ENCODE measurements at places on chromosomes 4 and X. TPM values are rescaled to one million over a fixed set of nuclear protein-coding genes. Genes with fewer than 3 reads are reported as not detected.

Gene FGD1
- total RNA-seq = 0.08 TPM

Gene FRMPD3
- total RNA-seq = 12.9 TPM

Gene ATP1B4
- total RNA-seq = not detected

Gene SYTL5
- total RNA-seq = not detected

DNA sequence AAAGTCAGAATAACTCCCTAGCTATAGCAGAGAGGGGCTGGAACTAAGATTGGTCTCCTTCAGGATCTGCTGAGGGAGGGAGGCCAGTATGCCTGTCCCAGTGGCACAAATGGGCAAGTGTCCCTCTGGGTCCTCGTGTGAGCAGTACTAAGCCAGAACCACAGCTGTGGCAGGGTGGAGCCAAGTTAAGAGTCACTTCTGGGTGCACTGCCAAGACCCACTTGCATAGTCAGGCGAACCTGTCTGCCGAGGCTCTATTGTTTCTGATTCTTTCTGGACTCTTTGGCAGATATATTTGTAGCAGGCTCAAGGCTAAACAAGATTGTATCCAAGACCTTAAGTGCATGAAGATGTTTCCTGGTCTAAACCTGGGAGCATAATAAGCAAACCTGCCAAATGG lies 1123.7 kb upstream of the POU3F4 start:
- DNase-seq = no peak

GRCh38 chrX:18885328-18886004 lies 98.4 kb downstream of the PHKA2 start:
- no peak for DNase-seq

- peak; percentile 76 for DNase-seq
Observed at GRCh38 chr4:184815046-184815877, 10.5 kb downstream of the ACSL1 start.

DNA sequence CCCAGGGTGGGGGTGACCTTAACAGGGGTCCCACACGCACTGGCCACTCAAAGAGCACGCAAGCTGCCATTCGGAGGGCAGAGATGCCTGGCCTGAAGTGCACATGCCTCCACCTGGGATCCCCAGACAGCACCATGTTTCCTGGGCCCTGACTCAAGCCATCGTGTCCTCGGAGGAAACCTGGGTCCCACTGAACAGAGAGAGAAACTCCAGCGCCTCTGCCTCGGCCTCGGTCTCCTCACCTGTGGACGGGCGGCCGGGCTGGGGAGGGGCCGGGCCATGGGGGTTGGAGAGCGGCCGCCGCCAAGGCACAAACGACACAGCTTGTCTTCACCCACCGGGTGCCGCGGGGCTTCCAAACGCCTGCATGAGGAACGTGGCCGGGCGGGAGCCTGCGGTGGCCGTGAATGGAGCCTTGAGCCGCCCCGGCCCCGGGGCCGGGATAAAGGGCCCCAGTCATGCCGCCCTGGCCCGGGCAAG lies 30.0 kb upstream of the FGFR3 start:
- no peak for DNase-seq

Measured in OCI-LY7 (cell line).